Smooth muscle cell of the brain vasculature (primary cell): ENCODE measurements at places on chromosomes 4 and X.

DNA sequence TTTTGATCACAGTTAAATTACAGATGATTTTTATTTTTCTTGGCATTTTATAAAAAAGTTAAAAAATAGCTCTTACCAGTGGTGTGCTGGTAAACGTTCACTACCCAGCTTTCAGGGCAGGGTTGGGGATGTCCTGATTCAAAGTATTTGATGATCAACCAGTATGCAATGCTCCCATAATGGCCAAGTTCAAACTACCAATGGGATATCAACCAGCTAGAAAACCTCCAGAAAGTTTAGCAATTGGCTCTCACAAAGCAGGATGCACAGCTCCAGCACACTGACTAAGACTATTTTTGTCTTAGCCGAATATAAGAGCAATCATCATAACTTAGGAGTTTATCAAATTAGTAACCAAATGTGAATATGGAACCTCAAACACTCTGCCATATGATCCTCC, 108.0 kb upstream of the PDE5A start:
- no peak for DNase-seq

DNA sequence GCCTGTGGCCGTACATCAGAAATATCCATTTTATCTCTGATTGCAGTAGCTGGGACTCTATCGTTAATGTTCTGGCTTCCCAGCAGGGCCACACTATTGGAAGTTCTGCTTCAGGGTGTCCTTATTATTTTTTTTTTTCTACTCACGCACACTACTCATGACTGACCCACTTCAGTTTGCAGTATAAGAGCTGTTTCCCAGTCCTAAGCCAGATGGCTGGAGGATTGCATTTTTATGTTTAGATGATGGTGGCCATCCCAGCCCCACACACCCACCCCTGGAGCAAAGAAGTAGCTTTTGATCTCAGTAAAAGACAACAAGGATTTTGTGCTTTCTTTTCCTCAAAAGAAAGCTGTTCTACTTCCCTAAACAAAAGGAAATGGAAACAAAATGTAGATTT, 557.0 kb upstream of the GALNTL6 start:
- no peak for DNase-seq

DNA sequence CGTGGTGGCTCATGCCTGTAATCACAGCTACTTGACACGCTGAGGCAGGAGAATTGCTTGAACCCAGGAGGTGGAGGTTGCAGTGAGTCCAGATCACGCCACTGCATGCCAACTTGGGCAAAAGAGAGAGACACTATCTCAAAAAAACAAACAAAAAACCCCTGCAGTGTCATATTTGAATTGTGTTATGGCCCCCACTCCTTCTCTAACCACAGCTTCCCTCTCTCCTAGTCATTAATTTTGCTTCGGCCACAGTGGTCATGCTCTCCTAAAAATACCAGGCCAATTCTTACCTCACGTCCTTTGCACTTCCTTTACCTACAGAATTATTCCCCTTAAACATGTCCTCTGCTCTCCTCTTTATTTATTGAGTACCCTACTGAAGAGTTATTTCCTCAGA, 206.1 kb downstream of the PPP3CA start:
- no peak for DNase-seq

GRCh38 chr4:32560306-32560705, 1840.1 kb downstream of the PCDH7 start:
- DNase-seq, result peak; percentile 12

DNA sequence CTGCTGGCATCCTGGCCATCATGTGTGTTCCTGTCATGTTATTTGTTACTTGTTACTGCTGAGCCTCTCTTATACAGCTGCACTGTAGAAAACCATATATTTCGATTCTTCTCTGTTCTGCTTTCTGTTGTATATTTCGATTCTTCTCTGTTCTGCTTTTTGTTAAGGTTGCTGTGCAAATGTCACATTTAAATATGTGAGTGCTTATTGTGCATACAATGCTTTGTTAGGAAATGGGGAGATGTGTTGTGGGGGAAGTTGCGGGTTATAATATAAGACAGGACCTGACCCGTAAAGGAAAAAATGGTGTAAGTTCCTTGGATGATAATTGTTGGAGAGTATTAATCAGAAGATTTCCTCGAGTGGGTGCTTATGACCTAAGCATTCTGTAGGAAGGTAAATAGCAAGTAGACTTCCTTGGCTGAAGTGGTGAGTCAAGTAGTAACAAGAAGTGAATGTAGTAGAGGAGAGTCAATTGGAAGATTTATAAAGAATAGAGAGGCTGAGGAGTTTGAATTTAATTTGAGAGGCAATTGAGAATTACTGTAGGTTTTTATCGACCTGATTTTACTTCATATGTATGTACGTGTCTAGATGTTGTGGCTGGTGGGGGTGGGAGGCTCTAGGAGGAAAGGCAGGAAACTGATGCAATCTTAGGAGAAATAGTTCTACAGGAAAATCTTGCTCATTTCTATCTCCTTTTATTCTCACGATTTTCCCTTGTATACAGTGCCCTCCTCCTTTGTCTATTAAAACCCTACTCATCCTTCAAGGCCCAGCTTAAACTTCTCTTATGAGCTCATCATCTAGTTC, 8.5 kb downstream of the OGT start:
- DNase-seq, result no peak

DNA sequence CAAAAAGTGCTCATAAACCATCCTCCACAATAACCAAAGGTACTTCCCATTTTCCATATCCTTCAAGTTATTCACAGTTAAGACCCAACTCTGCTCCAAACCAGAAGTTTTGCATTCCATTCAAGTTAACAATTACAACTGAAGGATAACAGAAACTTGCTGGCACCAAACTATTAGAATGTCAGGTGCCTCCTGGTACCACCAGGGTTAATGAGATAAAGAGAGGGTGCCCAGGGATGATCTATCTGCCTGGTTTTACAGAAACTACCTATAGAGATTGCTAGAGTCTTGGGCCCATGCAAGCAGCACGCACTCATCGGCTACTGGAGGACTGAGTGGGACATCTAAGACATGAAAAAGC, 114.6 kb downstream of the RBM47 start:
- no peak for DNase-seq

DNA sequence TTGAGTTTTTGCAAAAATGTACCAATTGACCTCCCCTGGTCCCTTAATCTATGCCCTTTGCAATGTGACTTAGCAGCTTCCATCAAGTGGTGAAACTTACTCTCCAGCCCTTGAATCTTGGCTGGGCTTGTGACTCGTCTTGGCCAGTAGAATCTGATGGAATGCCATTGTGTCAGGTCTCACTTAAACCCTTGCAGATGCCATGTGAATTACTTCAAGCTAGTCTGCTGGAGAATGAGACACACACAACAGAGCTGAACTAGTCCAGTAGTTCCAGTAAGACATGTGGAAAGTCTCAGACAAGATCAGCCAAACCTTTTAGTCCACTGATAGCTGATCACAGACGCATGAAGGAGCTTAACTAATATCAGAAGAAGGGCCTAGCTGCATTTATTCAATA, 567.8 kb upstream of the CPEB2 start:
- no peak for DNase-seq

DNA sequence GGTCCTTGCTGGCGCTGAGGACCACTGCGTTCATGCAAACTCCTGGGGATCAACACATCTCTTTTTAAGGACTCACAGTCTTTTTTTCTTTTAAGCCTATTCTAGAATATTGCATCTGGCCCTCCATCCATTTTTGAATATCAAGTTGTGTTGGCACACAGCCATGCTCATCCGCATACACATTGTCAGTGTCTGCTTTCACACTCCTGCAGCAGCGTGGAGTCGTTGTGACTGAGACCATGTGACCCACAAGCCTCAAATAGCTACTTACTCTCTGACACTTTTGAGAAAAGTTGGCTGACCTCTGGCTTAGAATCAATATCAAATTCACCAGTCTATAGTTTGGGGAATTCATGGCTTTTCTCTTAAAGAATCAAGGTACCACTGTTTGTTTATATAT, 191.8 kb upstream of the S100G start:
- DNase-seq, result no peak

DNA sequence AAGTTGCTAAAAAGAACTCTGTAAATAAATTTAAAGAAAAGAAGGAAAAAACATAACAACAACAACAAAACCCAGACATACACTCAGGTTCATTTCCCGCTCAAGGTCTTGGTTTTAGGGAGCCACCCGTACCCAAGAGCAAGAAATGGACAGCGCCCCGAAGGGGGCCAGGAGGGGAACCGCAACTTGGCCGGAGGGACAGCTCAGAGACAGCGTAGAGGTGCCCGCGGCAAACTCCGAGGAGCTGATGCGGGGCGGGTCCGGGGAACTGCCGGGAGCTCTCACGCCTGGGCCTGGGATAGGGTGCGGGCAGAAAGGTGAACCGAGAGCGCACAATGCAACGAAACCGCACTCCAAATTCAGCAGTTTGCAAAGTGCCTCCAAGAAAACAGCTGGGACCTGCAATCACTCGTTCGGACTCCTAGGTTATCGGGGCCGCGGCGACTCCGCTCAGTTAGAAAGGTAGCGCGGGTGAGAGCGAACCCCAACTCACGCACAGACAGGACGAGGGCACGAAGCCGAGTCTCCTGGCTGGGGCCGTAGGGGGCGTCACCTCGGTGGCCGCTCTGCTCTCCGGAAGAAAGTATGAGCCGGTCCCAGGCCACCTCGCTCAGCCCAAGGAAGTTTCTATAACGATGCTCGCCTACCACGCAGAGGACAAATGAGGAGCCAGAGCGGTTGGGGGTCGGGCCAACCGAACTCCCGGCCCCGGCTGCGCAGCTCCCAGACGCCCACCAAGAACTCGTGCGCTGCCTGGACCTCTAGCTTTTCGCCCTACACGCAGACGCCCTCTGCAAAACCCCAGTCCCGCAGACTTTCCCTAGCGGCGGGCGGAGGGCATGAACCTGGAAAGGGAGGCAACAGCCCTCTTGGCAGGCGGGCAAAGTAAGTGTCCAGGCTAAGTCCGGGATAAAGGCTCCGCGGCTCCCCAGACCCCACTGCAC, 1.4 kb downstream of the NDNF start:
- no peak for DNase-seq

- no peak for DNase-seq
Measured at GRCh38 chrX:81202456-81202819, 536 bp downstream of the SH3BGRL start.

GRCh38 chr4:82802911-82803310, 4.3 kb upstream of the SCD5 start:
- no peak for DNase-seq

- DNase-seq, result no peak
Measured at GRCh38 chr4:39648827-39649558, 10.3 kb upstream of the SMIM14 start.

- no peak for DNase-seq
Measured at GRCh38 chrX:52424656-52425055, 55.8 kb downstream of the XAGE2 start.

- no peak for DNase-seq
Measured at GRCh38 chr4:48223633-48224295, 45.9 kb downstream of the TEC start.
